ENCODE measurements at places on chromosomes 7 and 10.

DNA sequence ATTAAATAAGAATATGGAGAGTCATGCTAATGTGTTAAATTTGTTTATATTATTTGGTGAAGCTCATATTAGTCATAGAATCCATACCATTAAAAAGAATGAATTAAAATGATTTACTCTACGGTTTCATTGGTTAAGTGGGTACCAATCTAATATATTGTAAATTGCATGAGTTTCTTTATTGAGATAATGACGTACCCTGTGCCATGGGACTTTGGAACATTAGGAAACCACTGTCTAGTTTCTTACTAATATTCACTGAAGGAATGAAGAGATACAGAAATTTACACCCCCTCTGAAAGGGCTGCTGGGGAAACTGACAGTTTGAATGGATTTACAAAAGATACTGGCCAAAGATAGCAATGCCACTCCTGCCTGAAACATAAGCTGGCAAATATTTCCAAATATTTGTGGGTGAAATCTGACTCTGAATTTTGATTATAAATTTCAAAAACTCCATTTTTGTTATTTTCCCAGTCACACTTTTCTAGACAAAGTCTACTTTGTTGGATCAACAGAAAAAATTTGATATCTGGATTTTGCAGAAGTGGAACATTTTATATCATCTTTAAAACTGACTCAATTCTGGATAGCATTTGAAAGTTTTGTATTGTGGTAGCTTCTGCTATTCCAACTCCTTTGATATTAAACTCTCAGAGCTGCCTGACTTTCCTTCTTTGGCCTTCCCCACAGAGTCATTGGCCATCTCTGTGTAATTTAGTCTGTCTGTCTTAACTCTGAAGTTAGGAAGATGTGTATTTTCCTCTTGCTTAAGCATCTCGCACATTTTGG is 22.3 kb downstream of the MDFIC start:
- DNase-seq = no peak

DNA sequence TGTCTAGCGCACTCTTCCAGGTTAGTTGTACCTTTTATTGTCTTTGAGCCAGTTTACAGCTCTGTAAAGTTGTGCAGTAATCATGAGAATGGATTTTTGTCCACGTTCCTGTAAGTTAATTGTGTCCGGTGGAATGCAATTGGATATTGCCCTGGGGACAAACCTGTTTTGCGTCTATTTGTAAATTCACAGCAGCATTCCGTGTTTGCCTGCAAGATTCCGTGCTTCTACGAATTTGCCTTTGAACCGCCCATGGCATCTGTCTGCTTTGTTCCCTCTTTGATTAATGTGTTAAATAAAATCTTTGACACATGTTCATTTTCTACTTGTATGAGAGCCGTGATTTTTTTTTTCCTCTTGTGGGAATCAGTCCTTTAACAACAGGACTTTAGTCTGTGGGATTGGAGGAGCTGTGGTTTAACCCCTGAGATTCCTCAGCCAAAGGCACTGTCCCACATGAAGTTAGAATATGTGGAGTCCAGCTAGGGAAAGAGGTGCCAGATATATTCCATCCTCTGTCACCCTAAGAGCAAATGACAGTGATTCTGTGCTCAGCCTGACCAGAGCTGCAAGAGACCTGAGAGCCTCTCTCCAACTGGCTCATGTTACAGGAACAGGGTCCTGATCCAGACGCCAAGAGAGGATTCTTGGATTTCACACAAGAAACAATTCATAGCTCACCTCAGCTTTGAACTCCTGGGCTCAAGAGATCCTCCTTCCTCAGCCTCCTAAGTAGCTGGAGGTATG is 126.3 kb downstream of the COL26A1 start:
- no peak for DNase-seq

DNA sequence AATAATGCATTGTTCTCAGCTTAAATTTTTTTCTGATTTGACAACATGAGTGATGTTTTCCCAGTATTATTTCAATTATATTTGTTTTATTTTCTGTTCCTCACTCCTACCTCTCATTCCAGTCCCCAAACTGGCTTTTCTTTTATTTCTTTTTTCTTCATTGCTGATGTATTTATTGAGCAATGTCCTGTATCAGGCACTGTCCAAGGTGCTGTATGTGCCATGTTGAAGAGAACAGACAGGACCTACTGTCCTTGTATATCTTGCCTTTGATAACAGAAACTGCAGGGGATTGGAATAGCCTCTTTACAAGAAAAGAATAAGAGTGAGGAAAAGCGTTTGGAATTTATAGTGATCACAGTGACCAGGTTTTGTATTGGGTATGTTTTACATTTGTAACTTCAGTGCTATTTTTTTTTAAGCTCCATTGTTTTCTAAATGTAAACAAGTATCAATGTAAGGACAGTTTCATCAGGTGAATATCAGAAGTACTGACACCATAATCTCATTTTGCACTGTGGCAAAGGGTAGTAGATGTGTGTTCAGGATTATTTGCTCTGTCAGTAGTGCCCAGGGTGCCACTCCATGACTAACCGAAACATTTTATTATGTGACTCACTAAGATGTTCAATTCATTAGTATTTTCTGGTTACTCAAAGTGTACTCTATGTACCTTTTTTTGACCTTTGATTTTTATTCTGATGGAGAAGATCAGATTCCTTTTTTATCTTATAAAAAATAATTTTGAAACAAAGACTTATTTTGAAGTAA is 15.6 kb upstream of the CLDN12 start:
- DNase-seq = no peak

- no peak for DNase-seq
These were observed 29.4 kb upstream of the RAB18 start for GRCh38 chr10:27474741-27475140.

DNA sequence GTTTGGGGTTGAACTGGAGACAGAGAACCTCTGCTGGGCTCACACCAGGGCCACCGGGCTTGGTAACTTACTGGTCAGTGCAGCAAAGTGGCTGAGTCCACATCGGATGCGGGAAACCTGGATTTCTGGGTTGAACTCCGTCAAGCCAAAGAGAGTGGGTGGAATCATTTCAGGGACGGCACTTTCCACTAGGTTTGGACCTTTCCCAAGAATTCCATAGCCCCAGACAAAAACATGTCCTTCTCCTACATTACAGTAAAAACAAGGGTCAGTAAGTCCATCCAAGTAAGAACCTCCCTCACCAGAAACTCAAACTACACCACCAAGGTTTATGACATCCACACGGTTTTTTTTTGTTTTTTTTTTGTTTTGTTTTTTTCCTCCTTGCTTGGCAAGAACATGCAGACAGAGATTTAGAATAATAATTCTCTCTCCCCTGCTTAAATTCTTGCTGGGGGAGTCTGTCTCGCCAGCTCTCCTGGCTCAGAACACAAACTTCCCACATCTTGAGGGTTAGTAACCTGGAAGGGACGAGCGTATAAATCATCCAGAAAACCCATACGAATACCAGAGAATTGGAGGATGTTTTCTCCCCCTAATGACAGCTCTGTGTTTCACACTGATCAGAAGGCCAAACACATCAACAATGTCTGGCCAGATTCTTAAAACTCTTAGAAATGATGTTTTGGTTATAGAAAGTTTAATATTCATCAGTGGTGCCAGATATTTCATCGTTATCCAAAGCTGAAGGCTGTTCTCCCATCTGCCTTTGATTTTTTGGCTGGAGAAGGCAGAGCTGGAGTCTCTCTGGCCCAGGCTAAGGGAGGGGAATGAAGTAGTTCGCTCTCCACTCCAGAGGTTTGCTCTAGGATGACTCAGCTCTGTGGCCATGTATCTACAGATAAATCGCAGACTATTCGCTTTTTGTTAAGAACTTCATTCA is 17.5 kb downstream of the RCC1L start:
- DNase-seq = no peak

DNA sequence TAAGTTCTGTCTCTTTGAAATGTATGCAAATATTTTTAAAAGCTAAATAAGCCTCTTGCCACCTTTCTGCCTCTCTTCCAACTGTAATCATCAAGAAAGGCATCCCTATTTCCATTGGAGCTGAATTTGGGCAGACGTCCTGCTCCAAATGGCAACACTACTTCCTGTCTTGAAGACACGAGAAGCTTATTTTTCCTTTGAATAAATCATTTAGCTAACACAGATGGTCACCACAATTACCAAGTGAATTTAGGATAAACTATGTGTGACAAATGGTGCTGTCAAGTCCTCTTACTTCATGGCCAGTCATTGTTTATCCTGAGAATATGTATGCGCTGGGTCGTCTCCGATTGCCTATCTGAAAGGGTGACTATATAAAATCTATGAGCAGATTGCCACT is 268.0 kb downstream of the ANKRD7 start:
- DNase-seq = no peak

DNA sequence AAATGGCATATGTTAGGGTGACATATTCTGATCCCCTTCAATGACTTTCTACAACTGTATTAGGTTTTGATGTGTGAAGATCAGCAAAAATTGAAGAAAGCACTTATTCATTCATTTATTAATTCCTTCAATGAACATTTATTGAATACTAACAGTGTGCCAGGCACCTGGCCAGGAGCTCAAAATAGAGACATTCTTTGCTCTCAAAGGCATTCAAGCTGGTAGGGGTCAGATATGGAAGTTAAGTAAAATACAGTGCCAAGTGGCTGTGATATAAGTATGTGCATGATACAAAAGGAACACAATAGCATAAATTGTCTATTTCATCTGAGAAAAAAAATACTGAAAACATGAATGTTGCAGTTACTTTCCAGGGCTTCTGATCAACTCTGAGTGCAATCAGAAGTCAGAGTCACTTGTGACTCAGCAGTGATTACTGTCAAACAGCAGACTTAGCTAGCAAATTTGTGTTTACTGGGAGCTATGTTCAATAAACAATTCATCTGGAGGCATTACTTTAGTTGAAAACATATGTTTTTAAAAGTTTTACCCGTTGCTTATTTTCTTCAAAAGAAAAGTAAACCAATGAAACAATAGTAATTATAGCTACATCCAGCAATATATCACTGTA is 60.4 kb upstream of the CACNB2 start:
- no peak for DNase-seq

GRCh38 chr10:43963793-43964425 is 315.2 kb upstream of the ZNF32 start:
- no peak for DNase-seq

Measured in germinal center (tissue), 1 donor.